H1 (cell line): ENCODE measurements at places on chromosomes 2 and 18.
A peak's percentile ranks its signal among the peaks of the same experiment; 100 is the strongest.

DNA sequence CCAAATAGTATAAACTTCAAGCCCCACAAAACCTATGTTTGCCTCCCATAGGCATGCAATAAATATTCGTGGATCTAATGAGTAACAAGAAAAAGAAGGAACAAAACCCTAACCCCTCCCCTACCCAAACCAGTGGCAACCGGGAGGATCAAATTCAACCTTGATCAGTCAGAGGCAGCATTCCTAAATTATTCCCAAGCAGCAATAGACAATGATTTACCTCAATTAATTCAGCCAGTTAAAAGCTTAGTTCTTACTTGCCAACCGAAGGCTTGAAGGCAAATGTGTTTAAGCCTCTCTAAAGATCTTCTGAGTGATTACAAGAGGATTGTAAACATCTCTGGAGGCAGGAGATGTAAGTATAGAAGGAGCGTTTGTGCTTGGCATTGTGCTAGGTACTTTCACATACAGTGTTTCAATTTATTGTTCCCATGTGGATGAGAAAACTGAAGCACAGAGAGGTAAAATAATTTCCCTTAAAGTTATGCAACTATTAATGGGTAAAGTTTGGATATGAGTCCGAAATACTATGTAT lies 197.7 kb downstream of the MTX2 start:
- no peak for DNase-seq

DNA sequence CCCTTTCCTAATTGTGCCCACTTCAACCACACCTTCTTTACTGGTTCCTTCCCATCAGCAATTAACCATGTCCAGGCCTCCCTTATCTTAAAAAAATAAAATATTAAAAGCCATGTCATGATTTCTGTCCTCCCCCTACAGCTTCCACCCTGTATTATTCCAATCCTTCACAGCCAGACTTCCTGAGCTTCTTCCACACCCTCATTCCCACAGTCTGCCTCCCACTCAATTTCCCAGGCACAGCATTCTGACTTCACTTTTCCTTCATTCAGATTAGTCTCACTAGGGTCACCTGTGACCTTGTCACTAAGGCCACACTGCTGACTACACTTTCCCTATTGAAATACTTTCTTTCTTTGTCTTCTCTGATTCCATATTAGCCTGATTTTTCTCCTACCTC lies 159.4 kb downstream of the DIS3L2 start:
- no peak for DNase-seq

GRCh38 chr2:159070235-159070634 lies 101.8 kb downstream of the TANC1 start:
- DNase-seq = no peak

DNA sequence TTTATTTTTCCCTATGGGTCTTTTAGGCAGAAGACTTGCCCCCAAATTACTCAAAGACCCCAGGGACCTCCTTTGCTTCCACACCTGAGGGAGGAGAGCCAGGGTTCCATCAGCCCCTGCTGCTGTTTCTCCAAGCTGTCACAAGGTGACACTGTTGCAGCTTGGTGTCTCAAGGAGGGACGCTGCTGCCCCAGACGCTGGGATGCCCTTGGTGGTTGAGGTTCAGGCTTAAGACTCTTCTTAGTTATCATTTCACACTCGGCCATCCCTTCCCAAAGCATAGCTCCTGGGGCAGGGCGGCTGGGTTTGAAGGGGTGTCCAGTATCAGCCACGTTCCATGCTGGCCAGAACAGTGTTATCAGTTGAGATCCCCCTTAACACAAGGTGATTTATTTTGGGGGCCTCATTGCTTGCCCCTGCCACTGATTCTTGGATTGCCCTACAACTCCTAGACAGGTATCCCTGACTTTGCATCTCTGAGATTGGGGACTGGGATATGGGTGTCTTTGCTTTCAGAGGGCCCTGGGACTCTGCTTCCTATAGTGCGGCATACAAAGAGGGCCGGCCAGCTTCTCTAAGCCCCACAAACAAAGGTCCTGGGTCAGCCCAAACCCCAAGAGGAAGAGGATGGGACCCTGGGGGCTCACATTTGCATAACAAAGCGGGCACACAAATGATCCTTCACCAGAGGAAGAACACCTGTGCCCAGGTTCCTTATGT lies 22.7 kb downstream of the GPR55 start:
- DNase-seq = peak; percentile 51

- no peak for DNase-seq
These were observed 49.7 kb downstream of the LIMS1 start for GRCh38 chr2:108583903-108584520.

- DNase-seq = no peak
These were observed 601.9 kb upstream of the REG3G start for GRCh38 chr2:78423631-78424030.

DNA sequence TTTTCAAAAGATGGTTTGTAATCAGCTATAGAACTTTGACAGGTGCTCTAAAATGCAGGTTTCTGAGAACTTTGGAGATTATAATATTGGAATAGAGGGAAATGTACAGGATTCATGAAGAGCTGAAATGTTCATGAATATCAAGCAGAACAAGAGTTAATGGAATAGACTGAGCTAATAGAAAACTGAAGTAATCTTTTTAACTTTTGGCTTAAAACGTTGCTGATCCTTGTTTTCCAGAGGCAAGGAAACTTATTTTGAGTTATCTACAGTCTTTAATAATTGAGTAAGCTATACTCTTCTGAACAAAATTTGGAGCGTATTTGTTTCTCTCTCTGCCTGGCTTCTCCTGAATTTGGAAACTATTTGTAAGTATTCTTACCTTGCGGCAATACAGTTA lies 10.8 kb upstream of the IL18RAP start:
- no peak for DNase-seq

- no peak for DNase-seq
These were observed 61.3 kb downstream of the POU3F3 start for GRCh38 chr2:104915107-104915793.

GRCh38 chr2:108385411-108386071 lies 7.8 kb downstream of the SULT1C4 start:
- DNase-seq = no peak

DNA sequence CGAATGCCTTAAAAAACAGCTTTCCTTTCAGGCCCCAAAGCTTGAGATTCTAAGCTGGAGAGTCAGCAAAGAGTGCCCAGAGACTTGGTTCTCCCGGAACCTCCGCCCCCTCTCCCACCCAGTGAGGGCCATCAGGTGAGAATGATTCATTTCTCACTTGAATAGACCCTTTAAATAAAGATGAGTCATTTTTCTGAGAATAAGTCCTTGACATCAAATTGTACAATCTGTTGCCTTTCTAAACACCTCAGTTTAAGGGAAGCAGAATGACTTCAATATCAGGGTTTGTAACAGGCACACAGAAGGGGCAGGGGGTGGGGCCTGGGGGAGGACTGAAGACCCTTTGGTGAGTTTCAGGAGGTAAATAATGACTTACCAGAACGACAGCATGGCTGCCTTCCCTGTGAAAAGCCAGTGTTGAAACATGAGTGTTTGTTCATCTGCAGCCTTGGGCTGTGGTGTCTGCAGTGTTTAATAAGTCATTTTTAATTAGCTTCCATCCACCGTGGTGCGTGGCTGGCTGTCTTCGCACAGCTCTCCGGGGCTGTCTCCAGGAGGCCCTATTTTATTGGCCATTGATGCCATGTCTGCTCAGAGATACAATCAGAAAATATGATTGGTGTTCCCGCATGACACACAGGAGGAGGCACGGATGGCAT lies 134.9 kb upstream of the ZNF236 start:
- no peak for DNase-seq

- no peak for DNase-seq
These were observed 6.4 kb downstream of the PSME4 start for GRCh38 chr2:53964257-53964952.

- DNase-seq = no peak
These were observed 308.6 kb downstream of the PARD3B start for GRCh38 chr2:204853905-204854304.

DNA sequence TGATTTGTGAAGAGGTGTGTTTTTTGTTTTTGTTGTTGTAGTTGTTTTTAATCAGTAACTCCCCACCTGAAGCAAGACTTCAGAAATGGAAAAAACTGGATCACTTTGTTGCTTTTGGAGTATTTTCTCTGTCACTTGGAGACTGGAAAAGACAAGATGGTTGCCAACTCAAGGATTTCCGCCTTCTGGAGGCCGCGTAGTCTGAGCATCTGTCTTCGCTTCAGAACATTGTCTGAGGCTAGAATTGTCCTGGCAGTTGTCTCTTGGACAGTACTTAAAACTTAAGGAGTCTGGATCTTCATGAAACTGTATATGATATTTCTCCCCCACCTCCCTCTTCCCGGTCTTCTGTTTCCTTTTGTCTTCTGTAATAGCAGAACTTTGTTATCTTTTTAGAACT lies 67.7 kb downstream of the ARHGAP28 start:
- no peak for DNase-seq

DNA sequence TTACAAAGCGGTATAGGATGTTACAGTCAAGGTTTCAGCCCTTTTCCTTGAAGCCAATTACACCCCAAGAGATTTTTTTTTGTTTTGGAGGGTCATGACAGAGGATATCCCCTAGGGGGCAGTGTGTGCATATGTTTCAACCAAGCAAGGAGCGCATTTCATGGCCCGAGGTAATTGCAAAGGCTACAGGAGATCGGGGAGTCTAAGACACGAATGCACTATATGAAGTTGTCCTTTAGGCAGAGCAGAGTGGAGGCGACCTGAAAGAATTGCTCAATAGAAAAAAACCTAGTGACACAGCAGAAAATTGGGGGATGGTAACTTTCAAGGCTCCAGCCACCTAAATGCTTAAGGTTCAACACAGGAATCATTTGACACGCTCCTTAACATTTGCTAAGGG lies 219.8 kb upstream of the PARD3B start:
- peak; percentile 67 for DNase-seq

- no peak for DNase-seq
These were observed 197.9 kb downstream of the DSEL start for GRCh38 chr18:67318651-67319050.

- DNase-seq = no peak
These were observed 232.2 kb downstream of the GULP1 start for GRCh38 chr2:188523919-188524318.
